ENCODE measurements at places on chromosomes 4 and X.
A peak's percentile ranks its signal among the peaks of the same experiment; 100 is the strongest.

DNA sequence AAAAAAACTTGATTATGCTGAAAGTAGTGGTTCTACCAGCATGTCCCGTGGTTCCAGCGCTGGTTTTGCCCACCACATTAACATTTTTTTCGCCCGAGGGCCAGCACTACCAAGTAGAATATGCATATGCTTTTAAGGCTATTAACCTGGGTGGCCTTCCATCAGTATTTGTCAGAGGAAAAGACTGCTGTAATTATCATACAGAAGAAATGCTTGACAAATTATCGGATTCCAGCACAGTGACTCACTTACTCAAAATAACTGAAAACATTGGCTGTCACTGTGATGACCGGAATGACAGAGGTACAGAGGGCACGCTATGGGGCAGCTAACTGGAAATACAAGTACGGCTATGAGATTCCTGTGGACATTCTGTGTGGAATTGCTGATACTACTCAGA is 34.6 kb downstream of the PRPS2 start:
- DNase-seq = no peak

DNA sequence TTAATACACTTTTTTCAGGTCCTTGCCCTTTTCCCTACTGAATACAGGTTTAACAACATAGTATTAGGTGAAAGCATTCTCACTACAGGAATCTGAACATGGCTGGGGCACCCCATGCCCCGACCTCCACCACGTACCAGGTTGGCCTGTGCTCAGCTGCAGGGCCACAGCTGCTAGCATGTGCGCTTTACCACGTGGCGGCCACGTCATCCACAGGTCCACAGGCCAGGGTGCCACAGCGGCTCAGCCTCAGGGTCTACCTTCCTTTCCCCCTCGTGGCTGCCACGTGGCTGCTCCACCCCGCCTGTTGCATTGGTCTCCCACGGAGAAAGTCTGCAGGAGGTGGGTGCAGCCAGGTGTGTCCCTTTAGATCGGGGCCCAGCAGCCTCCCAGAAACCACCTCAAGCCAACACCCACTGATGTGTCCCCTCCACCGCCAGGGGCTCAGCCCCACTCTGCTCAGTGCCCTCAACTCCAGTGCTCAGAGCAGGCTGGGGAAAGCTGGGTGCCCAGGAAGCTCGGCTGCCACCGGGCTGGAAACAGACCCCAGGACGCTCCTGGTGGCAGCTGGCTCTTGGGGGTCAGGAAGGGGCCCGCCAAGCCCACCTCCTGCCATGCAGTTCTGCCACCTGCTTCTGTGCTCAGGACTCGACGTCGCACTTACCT is 17.8 kb downstream of the CTBP1 start:
- DNase-seq = no peak

- no peak for DNase-seq
Measured at GRCh38 chr4:121472937-121473721, 92.3 kb upstream of the QRFPR start.

DNA sequence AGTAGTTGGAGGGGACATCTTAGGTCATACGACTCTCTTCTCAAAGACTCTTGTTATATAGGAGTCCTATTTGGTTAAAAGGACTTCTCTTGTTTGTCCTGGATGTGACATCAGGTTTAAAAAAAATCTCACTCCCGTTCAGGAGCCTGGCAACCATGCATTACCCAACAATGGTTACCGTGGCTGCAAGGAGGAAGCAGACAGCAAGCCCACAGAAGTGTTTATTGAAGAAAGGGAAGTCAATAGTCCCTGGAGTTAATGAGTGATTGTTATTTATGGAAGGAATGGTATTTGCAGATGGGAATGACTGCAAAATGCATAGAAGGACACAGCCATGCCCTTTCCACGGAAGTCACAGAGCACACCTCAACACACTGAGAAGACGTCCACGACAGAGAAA is 75.9 kb upstream of the ENPP6 start:
- DNase-seq = no peak

- DNase-seq = no peak
Measured at GRCh38 chr4:13966231-13967195, 339.0 kb upstream of the BOD1L1 start.

DNA sequence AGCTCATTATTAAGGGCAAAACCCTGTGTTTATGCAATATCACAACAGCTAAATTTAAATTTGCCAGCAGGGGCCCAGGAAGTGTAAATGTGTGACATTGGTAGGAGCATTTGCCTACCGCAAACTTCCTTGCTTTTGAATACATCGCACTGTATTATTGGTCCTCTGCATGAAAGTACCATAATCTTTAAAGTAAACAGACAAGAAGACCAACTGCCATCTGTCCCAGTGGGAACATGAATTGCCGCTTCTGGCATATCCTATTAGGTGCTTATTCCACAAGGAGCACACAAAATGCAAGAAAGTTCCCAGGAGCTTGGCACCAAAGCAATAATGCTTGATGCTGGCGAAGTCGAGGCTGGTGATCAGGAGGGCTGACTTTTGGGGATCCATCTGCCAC is 51.3 kb downstream of the SOD3 start:
- DNase-seq = no peak

DNA sequence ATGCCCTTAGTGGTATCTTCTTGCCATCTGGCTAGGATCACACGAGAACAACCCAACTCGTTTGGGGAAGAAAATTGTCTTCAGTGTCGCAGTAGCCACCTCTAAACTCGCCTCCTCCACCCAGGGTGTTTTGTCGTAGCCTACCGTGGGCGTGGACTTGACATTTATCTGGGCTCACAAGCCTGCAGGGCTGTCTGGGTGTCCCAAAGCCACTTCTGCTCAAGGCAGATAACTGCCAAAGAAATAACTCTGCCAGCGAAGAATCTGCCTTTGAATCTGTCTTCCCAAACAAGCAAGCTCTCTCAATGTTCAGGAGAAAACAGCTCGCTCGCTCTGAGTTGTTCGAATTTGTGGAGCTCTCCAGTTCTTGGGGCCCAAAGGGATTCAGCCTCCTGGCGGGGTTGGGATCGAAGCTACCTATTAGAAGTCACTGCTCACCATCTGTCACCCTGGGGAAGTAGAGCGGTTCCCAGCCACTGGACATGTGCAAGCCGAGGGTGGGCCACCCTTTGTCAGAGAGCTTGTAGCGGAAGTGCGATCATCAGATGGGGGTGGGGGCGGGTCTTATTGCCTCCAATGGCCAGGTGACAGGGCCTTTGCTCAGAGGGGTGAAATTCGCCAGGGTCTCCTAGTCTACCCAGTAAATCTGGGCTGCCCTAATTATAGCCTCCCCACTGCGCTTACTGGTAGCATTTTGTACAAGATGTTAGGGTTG is 14.8 kb downstream of the BLOC1S4 start:
- DNase-seq = no peak

GRCh38 chrX:40169193-40170101 is 71.7 kb upstream of the BCOR start:
- peak; percentile 40 for DNase-seq

DNA sequence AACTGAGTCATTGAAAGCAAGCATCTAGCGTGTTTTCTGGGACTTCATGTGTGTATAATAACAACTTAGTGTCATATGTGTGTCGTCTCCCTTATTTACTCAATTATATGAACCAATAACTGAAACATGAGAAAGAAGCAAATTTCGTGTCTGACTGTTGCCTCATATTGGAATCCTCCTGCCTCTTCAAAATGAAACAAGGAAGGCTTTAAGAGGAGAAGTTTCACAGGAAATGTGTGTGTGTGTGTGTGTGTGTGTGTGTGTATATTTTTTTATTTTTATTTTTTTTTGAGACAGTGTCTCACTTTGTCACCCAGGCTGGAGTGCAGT is 145.8 kb upstream of the SFRP2 start:
- no peak for DNase-seq

GRCh38 chrX:150602743-150603142 is 34.3 kb downstream of the MTM1 start:
- no peak for DNase-seq

DNA sequence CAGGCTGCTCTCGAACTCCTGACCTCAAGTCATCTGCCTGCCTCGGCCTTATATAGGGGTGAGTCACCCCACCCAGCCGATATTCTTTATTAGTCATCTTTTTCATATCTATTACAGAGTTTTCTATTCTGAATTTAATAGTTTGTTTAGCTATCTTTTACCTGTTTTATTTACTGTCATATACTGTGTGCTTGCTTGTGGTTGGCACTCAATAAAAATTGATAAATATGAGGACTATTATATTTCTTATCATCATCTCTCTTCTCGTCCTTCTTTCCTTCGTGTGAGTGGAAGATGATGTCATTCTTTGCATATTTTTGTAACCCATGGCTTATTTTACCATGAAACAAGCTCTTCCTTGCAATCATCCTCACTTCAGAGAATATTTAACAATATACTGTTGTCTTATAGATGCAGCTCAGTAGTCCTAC is 265.5 kb downstream of the ARHGAP24 start:
- DNase-seq = no peak

DNA sequence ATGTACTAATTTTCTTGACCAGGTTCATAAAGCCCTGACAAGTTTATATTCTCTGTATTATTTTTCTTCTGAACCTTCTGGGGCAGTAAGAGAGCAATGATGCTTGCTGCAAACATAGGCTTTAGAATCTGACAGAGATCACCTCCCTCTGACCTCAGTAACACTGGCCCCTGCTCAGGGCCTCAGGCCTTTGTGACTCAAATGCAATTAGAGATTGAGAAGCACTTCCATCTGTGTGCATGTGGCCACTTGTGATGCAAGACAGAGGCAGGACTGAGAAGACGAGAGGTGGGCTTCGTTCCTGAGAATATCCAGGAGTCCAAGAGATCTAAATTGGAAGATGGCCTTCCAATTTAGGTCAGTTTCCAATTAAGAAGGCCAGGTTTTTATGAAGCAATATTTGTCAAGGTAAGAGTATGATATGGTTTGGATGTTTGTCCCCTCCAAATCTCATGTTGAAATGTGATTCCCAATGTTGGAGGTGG is 82.8 kb upstream of the VEGFC start:
- no peak for DNase-seq

GRCh38 chrX:136189222-136189621 is 41.9 kb downstream of the FHL1 start:
- no peak for DNase-seq

DNA sequence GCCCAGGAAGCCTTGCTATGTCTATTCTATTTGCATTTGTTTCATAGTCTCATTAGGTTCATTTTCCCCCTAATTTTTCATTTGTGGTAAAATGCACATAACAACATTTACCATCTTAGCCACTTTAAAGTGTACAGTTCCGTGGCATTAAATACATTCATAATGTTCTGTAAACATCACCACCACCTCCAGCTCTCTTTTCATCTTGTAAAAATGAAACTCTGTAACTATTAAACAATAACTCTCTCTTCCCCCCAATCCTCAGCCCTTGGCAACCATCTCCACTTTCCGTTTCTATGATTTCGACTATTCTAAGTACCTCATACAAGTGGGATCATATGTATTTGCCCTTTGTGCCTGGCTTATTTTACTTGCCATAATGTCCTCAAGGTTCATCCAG is 19.9 kb downstream of the ARHGEF38 start:
- DNase-seq = no peak

DNA sequence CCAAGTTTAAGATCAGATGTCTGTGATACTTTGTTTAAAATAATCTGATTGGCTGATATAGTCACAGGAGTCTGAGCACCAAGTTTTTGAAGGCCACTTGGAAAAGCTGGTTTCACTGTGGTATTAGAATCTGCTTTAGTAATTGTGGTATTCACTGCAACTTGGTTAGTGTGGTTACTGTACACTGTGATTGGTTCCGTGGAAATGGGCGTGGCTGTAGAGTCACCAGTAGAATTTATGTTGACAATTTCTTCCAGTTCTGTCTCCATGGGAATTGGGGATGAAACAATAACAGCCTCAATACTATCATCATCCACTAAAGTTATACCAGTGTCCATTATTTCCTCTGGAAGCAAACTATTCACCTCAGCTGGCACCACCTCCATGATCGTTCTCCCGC is 26.2 kb downstream of the LIN54 start:
- DNase-seq = no peak

- DNase-seq = no peak
Measured at GRCh38 chr4:170698334-170698733, 608.6 kb upstream of the AADAT start.

DNA sequence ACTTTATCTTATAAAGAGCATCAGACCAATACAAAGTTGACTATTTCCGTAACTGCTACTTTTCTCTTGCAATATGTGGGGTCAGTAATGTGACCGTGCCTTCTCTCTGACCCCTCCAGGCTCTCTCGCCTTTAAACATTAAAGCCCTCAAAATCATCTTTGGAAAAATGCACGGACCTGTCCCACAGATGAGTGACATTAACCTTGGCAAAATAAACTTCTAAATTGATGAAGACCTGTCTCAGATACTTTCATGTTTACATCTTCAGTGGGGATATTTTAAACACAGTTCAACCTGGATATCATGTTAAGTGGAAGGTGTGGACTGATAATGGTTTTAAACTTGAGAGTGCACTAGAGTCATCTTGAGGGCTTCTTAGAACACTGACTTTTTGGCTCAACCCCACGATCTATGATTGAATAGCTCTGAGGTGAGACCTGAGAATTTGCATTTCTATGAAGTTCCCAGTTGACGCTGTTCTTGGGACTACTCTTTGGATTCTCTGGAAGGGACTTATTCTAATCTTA is 26.7 kb upstream of the CXCL3 start:
- no peak for DNase-seq

- DNase-seq = no peak
Measured at GRCh38 chr4:168614281-168615057, 117.6 kb downstream of the PALLD start.

GRCh38 chr4:10239982-10240654 is 123.5 kb upstream of the WDR1 start:
- no peak for DNase-seq

DNA sequence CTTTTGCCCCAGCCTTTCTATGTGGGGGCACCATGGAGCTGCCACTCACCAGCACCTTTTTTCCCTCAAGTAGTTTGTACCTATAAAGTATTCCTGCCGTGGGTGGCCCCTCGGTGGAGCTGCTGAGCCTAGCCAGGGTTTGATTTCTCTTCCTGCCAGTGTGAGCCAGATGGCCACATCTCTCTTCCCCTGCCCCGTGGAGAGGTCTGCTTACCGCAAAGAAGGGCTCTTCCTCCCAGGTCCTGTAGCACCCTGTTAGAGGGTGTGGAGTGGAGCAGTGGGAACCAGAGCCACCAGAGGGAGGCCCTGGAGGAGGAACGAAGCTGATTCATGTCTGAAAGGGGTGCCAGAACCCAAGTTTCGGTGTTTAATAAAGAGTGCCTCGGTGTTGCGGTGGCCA is 95.4 kb downstream of the PTTG2 start:
- no peak for DNase-seq

Measured in stimulated activated CD4-positive, alpha-beta T cell treated with anti-CD3 and anti-CD28 coated beads, Interleukin-1b, Interleukin-23, amount 100 ng/mL, for 1 hour (primary cell).